ENCODE measurements at places on chromosomes 4 and X. TPM values are rescaled to one million over a fixed set of nuclear protein-coding genes. Genes with fewer than 3 reads are reported as not detected.

- H3K36me3 ChIP-seq = no peaks in the 10 kb centered on the region
- no peak for DNase-seq
- no peak overlapping the region for H3K4me3 ChIP-seq
- H3K27me3 ChIP-seq = no peaks in the 10 kb centered on the region
Measured at GRCh38 chr4:99447513-99447912, 12.4 kb upstream of the ADH7 start.

- no peaks in the 10 kb centered on the region for H3K4me1 ChIP-seq
- no peaks in the 10 kb centered on the region for H3K36me3 ChIP-seq
- H3K27me3 ChIP-seq = no peaks in the 10 kb centered on the region
- H3K27ac ChIP-seq = no peak overlapping the region
Measured at GRCh38 chr4:186669735-186670134, 53.9 kb downstream of the FAT1 start.

- no peak overlapping the region for H3K27ac ChIP-seq
- no peaks in the 10 kb centered on the region for H3K36me3 ChIP-seq
- H3K27me3 ChIP-seq = no peaks in the 10 kb centered on the region
- H3K4me3 ChIP-seq = no peak overlapping the region
Measured at GRCh38 chrX:85504381-85504780, 124.9 kb upstream of the POF1B start.

DNA sequence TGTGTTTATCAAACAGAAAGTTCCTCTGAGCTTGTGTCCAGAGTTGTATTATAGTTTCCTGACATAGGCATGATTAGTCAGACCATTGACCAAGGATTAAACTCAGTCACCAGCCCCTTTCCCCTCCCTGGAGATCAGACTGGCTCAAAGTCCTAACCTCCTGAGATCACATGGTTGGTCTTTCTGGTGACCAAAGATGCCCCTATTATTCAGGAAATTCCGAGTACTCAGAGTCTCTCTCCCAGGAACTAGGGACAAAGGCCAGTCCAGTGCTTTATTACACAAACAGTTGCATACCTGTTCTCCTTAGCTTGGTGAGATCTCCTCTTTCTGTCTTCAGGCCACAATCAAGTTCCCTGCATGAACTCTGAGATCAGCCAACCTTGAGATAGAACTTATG, 14.5 kb upstream of the ENPP6 start:
- H3K4me1 ChIP-seq = peaks cover 6% of the 10 kb centered on the region
- H3K27me3 ChIP-seq = no peaks in the 10 kb centered on the region
- no peak for DNase-seq
- H3K27ac ChIP-seq = no peak overlapping the region

DNA sequence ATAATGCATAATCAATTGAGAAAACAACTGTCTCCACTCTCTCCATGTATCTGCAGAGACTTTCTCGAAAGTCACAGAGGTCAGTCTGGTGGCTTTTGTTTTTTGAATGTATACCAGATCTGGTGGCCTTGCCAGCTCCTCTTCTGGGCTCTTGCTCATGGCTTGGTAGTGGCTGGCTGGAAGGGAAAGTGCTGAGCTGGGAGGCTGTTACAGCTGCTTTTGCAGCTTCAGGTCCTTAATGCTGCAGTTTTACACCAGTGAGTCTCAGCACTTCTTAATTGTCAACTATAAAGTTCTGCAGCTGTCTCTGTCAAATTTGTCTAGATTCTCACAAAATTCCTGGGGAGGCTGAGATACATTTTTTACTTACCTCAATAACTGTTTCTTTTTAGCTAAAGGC, 390.0 kb downstream of the GRXCR1 start:
- no peaks in the 10 kb centered on the region for H3K4me1 ChIP-seq
- H3K4me3 ChIP-seq = no peak overlapping the region
- no peaks in the 10 kb centered on the region for H3K36me3 ChIP-seq
- H3K27ac ChIP-seq = no peak overlapping the region

- H3K27me3 ChIP-seq = no peaks in the 10 kb centered on the region
- no peak for DNase-seq
- H3K4me3 ChIP-seq = no peak overlapping the region
- no peak overlapping the region for H3K27ac ChIP-seq
Measured at GRCh38 chr4:3516836-3517730, 15.1 kb downstream of the LRPAP1 start.

DNA sequence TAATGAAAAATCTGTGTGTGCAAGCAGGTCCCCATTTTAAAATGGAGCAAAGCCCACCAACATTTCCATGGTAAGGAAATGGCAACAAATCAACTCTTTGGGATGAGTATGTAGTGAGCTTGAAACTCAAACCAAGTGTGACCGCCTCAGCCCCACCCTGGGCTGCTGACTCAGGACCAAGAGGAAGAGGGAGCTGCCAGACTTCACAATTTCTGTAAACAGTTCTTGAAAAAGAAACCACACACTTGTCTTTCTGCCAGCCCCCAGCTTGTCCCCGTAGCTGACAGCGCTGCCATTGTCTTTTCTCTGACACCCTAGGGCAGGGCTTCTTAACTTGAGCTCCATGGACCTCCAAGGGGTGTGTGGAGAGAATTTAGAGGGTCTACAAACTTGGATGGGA, 10.3 kb downstream of the RTL5 start:
- no peaks in the 10 kb centered on the region for H3K27me3 ChIP-seq
- 0 out of 2 replicates have a peak, but pooled peaks cover 2% of the 10 kb centered on the region for H3K4me1 ChIP-seq
- H3K4me3 ChIP-seq = no peak overlapping the region
- H3K36me3 ChIP-seq = no peaks in the 10 kb centered on the region
- DNase-seq = no peak

- no peaks in the 10 kb centered on the region for H3K36me3 ChIP-seq
- peak overlapping the region; percentile 58 for H3K27ac ChIP-seq
- peak; percentile 71 for DNase-seq
- no peak overlapping the region for H3K4me3 ChIP-seq
- peaks cover 42% of the 10 kb centered on the region for H3K4me1 ChIP-seq
- no peaks in the 10 kb centered on the region for H3K27me3 ChIP-seq
Measured at GRCh38 chr4:78749258-78749971, 26.7 kb upstream of the BMP2K start.

DNA sequence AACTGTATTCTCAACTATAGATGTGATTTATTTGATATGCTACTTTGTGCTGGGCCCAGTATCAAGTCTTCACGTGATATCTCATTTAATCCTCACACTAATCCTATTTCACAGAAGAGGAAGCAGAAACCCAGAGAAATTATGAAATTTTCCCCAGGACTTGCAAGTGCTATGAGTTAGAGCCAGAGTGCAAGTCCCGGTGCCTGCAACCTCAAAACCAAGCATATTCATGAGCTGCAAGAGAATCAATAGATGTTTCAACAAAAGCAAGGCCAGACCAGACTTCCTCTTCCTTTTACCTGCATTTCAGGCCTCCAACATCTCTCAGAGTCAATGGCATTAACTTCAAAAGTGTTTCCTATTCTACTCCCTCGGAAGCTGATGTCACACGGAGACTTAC, 92.2 kb upstream of the GATB start:
- no peaks in the 10 kb centered on the region for H3K4me1 ChIP-seq
- H3K27ac ChIP-seq = no peak overlapping the region
- DNase-seq = no peak
- H3K27me3 ChIP-seq = no peaks in the 10 kb centered on the region

DNA sequence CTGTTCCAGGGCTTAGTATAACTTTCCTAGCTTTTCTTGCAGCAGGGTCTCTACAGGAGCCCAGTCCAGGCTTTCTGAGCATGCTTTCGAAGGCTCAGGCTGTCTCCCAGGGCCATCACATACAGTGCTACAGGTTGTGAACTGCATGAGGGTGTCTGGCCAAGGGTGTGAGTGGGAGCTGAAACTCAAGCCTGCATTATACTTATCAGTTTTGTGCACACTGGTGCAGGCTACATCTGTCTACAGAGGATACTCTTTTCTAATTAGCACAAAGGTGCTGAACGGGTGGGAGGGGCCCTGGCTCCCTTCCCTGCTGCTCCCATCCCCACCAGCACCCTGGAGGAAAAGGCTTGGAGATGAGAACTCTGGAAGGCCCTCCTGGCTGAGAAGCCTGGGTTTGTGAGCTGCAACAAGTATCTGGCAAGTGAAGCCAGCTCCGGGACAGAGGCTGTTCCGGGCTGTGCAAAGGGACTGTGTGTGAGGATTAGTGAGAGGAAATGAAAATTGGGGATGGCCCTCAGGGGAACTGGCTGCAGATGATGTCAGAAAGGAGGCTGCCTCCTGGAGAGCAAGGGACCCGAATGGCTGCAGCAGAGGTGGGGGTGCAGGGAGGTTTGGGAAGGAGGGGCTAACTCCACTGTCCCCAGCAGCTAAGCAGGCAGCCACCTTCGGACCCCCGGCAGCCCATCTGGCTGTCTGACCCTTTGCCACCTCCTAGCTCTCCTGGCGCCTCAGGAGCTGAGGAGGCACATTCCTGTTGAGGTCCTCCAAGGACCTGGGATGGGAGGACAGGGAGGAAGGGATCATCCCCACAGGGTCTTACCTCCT, 68.5 kb downstream of the EFNB1 start:
- no peaks in the 10 kb centered on the region for H3K36me3 ChIP-seq
- H3K27ac ChIP-seq = no peak overlapping the region
- no peak overlapping the region for H3K4me3 ChIP-seq
- DNase-seq = no peak
- no peaks in the 10 kb centered on the region for H3K27me3 ChIP-seq

DNA sequence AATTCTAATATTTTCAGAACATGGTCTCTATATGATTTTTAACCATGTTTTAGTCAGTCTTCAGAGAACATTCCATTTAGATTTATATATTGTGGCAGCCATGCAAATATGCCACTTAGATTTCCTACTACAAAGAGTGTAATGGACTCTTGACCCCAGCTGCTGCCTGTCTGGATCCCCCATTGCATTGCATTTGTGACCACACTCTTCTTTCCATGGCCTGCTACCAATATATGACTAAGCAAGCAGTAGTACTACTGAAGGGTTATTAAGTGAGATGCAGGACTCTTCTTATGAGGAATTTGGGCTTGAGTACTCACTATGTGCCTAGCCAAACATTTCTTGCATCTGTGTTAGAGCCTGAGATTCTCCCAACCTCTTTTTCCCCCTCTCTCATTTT, 306.8 kb downstream of the PDHA2 start:
- no peak for DNase-seq
- no peak overlapping the region for H3K27ac ChIP-seq
- H3K4me1 ChIP-seq = no peaks in the 10 kb centered on the region
- no peak overlapping the region for H3K4me3 ChIP-seq

DNA sequence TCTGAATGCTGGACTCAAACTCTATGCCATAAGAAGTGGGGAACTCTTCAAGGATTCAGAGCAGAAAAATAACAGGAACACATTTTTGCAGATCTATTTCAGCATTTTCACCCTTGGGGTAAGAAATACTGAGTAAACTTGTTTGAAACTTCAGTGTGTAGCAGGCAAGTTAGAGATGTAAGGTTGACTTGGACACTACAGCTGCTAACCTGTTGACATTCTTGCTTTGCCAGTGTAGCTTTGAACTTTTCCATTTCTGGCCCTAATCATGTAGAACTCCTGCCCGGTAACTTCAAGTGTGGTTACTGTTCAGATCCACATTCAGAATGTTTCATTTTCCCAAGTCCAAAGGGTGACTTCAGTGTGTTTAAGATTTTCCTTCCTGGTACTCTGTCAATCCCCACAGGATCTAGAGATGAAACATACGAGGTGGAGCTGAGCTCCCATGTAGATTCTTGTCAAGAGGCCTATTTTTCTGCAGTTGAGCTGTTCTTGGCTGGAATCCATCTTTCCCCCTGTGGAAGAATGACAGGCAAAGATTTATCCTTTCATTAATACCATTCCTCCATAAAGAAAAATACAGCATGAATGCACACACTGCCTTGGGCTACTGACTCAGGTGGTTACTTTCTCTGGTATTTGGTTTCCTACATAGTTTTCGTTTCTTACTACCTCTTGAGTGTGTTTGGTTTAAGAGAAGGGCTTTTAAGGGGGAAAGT, 34.1 kb downstream of the FHDC1 start:
- no peak overlapping the region for H3K4me3 ChIP-seq
- H3K36me3 ChIP-seq = no peaks in the 10 kb centered on the region
- H3K4me1 ChIP-seq = no peaks in the 10 kb centered on the region
- DNase-seq = no peak

- no peaks in the 10 kb centered on the region for H3K36me3 ChIP-seq
- 0 out of 2 replicates have a peak, but pooled peaks cover 3% of the 10 kb centered on the region for H3K4me1 ChIP-seq
- H3K27me3 ChIP-seq = peaks cover 2% of the 10 kb centered on the region
Measured at GRCh38 chr4:76690011-76690905, 207.7 kb downstream of the SOWAHB start.

DNA sequence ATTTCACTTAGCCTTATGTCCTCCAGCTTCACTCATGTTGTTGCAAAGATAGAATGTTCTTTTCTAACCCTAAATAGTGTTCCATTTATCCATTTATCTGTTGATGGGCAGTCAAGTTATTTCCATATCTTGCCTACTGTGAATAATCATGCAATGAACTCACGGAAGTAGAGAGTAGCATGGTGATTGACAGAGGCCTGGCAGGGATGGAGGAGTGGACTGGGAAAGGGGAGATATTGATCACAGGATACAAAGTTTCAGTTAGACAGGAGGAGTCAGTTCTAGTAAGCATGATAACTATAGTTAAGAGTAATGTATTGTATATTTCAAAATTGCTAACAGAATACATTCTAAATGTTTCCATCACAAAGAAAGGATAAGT, 10.3 kb upstream of the CLNK start:
- no peak overlapping the region for H3K4me3 ChIP-seq
- no peak for DNase-seq
- no peak overlapping the region for H3K27ac ChIP-seq
- H3K4me1 ChIP-seq = peaks cover 9% of the 10 kb centered on the region
- H3K27me3 ChIP-seq = no peaks in the 10 kb centered on the region
- no peaks in the 10 kb centered on the region for H3K36me3 ChIP-seq

DNA sequence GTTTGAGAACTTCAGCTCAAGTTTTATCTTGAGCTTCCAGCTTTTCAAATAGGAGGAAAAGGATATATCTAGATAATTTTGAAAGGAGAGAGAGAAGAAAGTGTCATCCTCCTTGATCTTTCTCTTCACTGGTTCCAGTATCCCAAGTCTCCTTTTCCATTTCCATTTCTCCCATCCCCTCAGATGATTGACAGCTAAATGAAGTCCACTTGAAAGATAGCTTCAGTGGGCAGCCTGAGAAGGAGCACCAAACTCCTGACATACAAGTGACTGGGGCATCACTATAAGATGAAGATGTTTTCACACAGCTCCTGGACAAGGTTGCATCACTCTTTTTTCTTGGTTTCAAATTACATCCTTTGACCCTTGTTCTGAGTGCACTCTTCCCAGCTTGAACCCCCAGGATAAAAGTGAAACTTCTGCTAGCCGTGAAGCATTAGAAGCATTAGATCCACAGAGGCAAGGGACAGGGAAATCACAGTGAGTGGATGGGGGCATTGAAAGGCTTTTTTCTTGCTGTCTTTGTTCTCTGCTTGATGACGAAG, 17.5 kb upstream of the MAGEA10 start:
- no peaks in the 10 kb centered on the region for H3K27me3 ChIP-seq
- DNase-seq = no peak
- no peak overlapping the region for H3K27ac ChIP-seq
- H3K36me3 ChIP-seq = no peaks in the 10 kb centered on the region
- no peaks in the 10 kb centered on the region for H3K4me1 ChIP-seq

GRCh38 chr4:130393231-130393630, 1297.3 kb downstream of the C4orf33 start:
- H3K4me1 ChIP-seq = no peaks in the 10 kb centered on the region
- H3K27me3 ChIP-seq = no peaks in the 10 kb centered on the region
- H3K36me3 ChIP-seq = no peaks in the 10 kb centered on the region

The SAGE1 gene
- total RNA-seq = not detected

The CLDN34 gene
- not detected for total RNA-seq

The SGCB gene
- total RNA-seq = 7.7 TPM

The GPR143 gene
- not detected for total RNA-seq

The CSN1S1 gene
- total RNA-seq = not detected

The NR3C2 gene
- total RNA-seq = 0.05 TPM

The EREG gene
- not detected for total RNA-seq

The ADAMTS3 gene
- not detected for total RNA-seq

The STPG2 gene
- total RNA-seq = 0.13 TPM

Data from GM12878 (cell line).